Adrenal gland (tissue), 19 donors: ENCODE measurements at places on chromosomes 3 and 15. TPM values are rescaled to one million over a fixed set of nuclear protein-coding genes. Genes with fewer than 3 reads are reported as not detected.

Gene C3orf33
- total RNA-seq, result 11.7 TPM

DNA sequence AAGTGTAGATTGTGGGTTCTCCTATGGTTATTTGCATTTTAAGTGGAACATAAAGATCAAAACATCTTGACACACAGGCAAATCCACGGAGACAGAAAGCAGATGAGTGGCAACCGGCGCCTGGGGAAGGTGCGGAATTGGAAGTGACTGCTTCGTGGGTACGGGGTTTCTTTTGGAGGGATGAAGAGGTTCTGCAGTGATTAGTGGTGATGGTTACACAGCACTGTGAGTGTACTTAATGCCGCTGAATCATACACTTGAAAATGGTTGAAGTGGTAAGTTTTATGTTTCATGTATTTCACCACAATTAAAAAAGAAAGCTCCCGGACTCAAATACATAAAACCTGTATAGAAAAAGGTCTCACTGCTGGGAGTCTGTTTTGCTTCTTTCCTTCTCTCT is 18.5 kb upstream of the VPS33B start:
- no peak overlapping the region for H3K27ac ChIP-seq
- H3K4me3 ChIP-seq, result no peak overlapping the region
- H3K27me3 ChIP-seq, result no peaks in the 10 kb centered on the region
- H3K36me3 ChIP-seq, result no peaks in the 10 kb centered on the region
- no peaks in the 10 kb centered on the region for H3K4me1 ChIP-seq
- no peak for DNase-seq

DNA sequence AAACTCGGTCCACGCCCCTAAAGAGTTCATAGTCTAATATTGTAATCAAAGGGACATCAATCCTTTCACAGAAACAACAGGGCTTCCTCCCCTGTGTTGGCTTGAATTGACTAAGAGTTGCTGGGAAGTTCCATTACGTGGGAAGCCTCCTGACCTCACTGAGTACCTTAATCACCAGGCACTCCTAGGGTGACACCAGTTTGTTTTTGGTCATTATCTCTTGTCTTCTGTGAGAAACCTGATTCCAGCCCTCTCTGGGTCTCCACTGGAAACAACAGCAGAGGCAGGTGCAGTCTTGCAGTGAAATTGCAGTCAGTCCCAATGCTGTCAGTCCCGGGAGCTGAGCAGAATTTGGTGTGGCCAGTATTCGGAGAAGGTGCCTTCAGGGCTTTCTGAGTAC is 55.4 kb downstream of the BOC start:
- H3K27ac ChIP-seq, result no peak overlapping the region
- no peaks in the 10 kb centered on the region for H3K36me3 ChIP-seq
- no peak overlapping the region for H3K4me3 ChIP-seq
- H3K27me3 ChIP-seq, result no peaks in the 10 kb centered on the region
- DNase-seq, result no peak

DNA sequence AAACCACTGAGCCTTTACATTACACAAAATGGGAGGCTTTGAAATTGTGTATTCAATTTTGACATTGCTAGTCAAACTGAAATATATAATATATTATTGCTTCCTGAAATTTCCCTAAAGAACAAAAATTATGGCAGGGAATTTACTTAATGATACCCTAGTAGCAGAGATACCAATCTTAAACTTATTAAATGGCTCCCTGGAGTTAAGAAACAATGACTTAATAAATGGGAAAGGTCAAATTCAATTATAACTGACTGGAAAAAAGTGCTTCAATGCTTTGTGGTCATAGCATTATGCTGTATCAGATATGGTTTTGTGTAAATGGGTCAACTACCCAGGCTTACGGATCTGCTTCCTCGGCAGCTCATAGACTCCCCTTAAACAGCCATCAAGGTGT is 244.1 kb downstream of the CNTN3 start:
- no peaks in the 10 kb centered on the region for H3K27me3 ChIP-seq
- H3K4me1 ChIP-seq, result no peaks in the 10 kb centered on the region
- H3K27ac ChIP-seq, result no peak overlapping the region
- no peaks in the 10 kb centered on the region for H3K36me3 ChIP-seq

Gene GOLGA6L10
- total RNA-seq, result 0.42 TPM

Gene MAP1A
- total RNA-seq, result 4.7 TPM

DNA sequence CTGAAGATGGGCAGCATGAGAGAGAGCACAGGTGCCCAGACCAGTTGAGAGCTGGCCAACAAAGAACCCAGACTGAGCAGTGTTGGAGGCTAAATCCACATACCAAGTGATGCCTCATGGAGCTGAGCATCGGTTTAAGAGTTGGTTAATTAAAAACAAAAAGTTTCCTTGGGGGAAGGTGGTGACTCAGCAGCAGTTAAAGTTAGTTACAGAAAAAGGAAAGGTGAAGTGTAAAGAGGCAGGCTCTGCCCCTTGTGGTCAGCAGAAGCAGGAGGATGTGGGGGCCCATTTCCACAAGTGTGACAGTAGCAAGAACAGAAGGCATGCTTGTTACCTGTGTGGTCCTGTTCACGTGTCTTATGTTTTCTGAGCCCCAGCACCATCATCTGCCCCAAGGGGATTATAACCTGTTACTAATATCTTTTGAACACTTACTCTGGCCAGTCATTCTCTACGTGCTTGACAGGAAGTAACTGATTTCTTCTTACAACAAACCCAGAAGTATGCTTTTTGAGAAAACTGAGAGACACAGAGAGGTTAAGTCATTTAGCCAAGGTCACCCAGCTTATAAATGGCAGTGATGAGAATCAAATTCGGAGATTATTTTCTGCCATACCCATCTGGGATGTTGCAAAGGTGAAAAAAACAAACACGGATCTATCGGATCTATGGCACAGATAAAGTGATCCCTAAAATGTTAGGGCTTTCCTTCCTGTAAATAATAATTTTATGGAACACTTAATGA is 91.0 kb downstream of the EPHB1 start:
- H3K27ac ChIP-seq, result no peak overlapping the region
- H3K4me1 ChIP-seq, result no peaks in the 10 kb centered on the region
- no peak for DNase-seq
- no peaks in the 10 kb centered on the region for H3K36me3 ChIP-seq

DNA sequence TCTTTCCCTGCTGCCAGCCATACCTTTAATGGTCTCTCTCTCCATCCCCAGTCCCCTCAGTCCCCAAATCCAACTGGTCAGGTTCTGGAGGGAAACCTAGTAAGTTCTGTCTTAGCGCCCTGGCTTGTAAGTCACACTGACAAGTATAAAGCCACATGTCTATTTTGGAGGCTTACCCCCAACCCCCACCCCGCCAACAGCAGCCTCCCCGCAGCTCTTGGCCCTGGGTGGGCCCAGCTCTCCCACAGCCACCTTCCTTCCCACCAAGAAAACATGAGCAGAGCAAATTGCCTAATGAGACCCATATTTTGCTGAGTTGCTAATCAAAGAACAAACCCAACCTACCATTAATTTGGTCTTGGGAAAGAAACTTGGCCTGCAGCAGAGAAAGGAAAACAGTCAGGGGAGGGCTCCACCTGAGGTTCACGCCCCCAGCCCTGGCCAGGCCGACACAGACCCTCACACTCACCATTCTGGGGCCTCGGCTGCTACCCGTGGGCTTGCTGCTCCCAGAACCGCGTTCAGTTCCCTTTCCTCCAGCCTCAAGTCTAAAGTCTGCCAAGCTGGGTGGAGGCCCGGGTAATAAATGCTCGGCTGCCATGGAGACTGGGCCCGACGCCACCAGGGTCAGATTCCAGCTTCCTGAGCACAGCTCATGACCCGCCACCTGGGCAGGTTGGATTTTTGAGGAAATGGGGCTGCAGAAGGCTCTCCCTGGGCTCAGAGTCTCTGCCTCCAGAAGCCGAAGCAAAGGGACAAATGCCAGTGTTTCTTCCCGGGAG is at the start of gene CALML4:
TSS of gene CALML4 (minus strand) at position 557 of the 782 bp plus-strand sequence. CDS start at position 472, 85 bp downstream.
- peak; percentile 66 for DNase-seq
- H3K36me3 ChIP-seq, result no peaks in the 10 kb centered on the region
- peaks cover 21% of the 10 kb centered on the region for H3K4me1 ChIP-seq

GRCh38 chr15:69756440-69756839 is 303.8 kb downstream of the RPLP1 start:
- H3K36me3 ChIP-seq, result no peaks in the 10 kb centered on the region
- no peak overlapping the region for H3K4me3 ChIP-seq
- peaks cover 6% of the 10 kb centered on the region for H3K4me1 ChIP-seq
- H3K27ac ChIP-seq, result no peak overlapping the region
- H3K27me3 ChIP-seq, result no peaks in the 10 kb centered on the region

- no peak overlapping the region for H3K4me3 ChIP-seq
- H3K27ac ChIP-seq, result no peak overlapping the region
- H3K27me3 ChIP-seq, result no peaks in the 10 kb centered on the region
- no peaks in the 10 kb centered on the region for H3K4me1 ChIP-seq
- DNase-seq, result no peak
- H3K36me3 ChIP-seq, result no peaks in the 10 kb centered on the region
Measured at GRCh38 chr3:143538577-143538981, 309.7 kb downstream of the SLC9A9 start.

DNA sequence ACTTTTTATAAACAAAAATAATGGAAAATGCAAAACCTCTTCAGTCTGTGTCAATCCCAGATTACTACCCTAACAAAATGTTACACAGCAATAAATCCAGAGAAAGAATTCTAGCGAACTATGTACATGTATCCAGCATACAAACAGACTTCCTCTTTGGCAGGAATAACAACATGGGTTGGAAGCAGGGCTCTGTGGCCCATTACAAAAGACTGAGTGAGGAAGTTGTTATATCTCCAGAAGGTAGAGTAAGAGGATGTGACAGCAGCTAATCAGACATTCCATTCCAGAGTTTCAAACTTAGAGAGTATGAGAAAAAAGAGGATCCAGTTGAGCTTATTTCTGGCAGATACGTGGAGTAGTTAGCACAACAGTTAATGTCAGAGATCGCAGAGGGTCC is 294.0 kb upstream of the PLSCR5 start:
- H3K36me3 ChIP-seq, result no peaks in the 10 kb centered on the region
- no peaks in the 10 kb centered on the region for H3K4me1 ChIP-seq
- no peak overlapping the region for H3K4me3 ChIP-seq
- no peak for DNase-seq
- H3K27me3 ChIP-seq, result no peaks in the 10 kb centered on the region

Gene SETD5
- 135 TPM for total RNA-seq

Gene TUSC7
- not detected for total RNA-seq

- no peak overlapping the region for H3K4me3 ChIP-seq
- no peaks in the 10 kb centered on the region for H3K36me3 ChIP-seq
- H3K4me1 ChIP-seq, result no peaks in the 10 kb centered on the region
- no peak overlapping the region for H3K27ac ChIP-seq
- DNase-seq, result no peak
- H3K27me3 ChIP-seq, result no peaks in the 10 kb centered on the region
Measured at GRCh38 chr3:95731753-95732152, 1082.6 kb upstream of the EPHA6 start.

- no peak overlapping the region for H3K4me3 ChIP-seq
- H3K4me1 ChIP-seq, result no peaks in the 10 kb centered on the region
- no peaks in the 10 kb centered on the region for H3K36me3 ChIP-seq
Measured at GRCh38 chr3:13123765-13124164, 50.5 kb upstream of the IQSEC1 start.

GRCh38 chr3:48634661-48635221 is 520 bp downstream of the SLC26A6 start:
- DNase-seq, result peak; percentile 73
- H3K27me3 ChIP-seq, result no peaks in the 10 kb centered on the region
- H3K4me3 ChIP-seq, result peak overlapping the region; percentile 89
- H3K27ac ChIP-seq, result no peak overlapping the region

Gene OR5K2
- not detected for total RNA-seq

Gene GUCA1C
- total RNA-seq, result not detected

- DNase-seq, result no peak
- H3K27me3 ChIP-seq, result no peaks in the 10 kb centered on the region
- no peaks in the 10 kb centered on the region for H3K4me1 ChIP-seq
- H3K27ac ChIP-seq, result no peak overlapping the region
Measured at GRCh38 chr3:171875923-171876412, 32.8 kb downstream of the TMEM212 start.

Gene PLSCR5
- not detected for total RNA-seq

DNA sequence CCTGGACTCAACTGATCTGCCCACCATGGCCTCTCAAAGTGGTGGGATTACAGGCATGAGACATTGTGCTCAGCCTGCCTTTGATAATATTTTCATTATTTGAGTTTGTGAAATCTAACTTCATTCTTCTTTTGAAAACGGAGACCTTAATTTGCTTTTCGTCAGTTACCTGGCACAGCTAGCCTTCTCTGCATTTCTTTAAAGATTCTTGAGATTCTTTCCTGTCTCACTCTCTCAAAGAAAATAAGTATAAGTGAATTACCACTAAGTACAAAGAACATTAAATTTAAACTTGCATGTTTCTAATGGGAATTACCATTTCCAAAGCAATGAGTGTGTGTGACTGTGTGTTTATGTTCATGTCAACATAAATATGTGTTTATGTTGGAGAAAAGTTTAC is 187.9 kb downstream of the NFKBIZ start:
- H3K27ac ChIP-seq, result no peak overlapping the region
- H3K4me3 ChIP-seq, result no peak overlapping the region
- H3K27me3 ChIP-seq, result no peaks in the 10 kb centered on the region

DNA sequence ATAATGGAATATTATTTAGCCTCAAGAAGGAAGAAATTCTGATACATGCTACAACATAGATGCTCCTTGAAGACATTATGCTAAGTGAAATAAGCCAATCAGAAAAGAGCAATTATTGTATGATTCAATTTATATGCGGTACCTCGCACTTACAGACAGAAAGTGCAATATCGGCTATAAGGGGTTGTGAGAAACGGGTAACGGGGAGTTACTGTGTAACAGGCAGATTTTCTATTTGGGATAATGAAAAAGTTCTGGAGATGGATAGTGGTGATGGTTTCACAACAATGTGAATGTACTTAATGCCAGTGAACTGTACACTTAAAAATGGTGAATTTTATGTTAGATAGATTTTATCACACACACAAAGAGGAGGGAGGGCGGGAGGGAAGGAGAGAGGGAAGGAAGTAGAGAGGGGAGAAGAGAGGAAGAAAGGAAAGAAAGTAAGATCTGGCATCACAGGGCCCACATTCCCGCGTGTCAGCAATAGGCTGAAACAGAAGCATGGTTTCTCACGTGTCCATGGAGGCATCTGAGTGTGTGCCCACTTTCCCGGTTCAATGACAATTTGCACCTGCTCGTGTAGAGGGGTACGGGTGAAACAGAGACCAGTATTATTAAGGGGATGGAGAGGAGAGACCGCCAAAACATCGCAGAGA is 700 bp upstream of the BLM start:
- H3K27ac ChIP-seq, result peak overlapping the region; percentile 85
- H3K4me3 ChIP-seq, result peak overlapping the region; percentile 69
- H3K27me3 ChIP-seq, result no peaks in the 10 kb centered on the region

Gene SLC9A9
- total RNA-seq, result 11.9 TPM

DNA sequence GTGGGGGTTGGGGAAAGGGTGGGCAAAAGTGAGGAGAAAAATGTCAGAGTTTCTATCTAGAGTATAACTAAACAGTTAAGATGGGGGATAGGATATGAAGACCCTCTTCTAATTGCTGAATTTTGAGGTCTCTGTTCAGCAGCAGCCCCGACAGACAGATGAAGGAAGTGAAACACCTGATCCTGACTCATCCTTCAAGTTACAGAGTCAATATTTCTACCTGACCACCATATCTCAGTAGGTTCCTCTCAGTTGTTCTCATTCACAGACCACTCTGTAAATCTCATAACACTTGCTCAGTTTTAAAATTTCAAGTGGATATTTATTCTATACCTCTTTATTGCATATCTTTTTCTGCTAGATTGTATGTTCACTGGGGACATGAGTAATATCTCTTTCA is 69.5 kb downstream of the CCDC54 start:
- H3K4me3 ChIP-seq, result no peak overlapping the region
- no peaks in the 10 kb centered on the region for H3K27me3 ChIP-seq
- H3K4me1 ChIP-seq, result no peaks in the 10 kb centered on the region

Gene ABHD6
- 57.3 TPM for total RNA-seq
